ENCODE measurements at places on chromosomes 12 and 14. TPM values are rescaled to one million over a fixed set of nuclear protein-coding genes. Genes with fewer than 3 reads are reported as not detected.

- no peak for DNase-seq
These were observed 32.7 kb downstream of the DAD1 start for GRCh38 chr14:22556021-22556989.

DNA sequence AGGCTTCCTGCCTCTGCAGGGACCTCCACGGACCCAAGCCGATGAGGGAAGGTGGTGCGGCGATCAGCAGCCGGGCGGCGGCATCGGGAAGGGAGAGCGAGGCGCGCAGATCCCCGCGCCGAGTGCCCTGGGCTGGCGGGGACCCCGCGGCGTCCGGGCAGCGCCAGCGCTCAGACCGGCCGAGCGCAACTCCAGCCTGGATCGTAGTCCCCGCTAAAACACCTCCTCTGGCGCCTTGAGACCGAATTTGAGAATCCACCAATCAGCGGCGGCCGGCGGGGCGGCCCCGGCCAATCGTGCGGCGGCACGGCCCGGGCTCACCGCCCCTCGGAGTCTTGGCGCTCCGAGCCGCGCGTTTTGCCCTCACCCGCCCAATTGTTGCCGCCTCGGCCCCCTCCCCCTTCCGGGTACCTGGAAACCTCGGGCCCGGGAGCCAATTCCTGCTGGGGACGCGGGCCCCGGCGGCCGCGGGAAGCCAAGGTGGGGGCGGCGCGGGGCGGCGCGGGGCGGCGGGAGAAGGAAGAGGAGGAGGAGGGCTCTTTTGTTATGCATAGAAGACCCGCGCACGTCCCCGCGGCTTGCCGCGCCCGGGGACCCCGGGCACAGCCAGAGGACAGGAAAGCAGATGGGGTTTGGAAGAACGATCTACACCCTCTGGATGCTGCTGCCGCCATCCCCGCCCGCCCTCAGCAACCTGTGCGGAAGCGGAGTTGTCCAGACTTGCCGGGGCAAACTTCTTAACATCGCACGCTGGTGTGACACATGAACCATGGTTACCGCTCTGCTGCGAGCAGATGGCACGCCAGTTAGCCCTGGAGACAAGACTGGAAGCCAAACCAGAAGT lies at the start of gene E2F7:
TSS of gene E2F7 (minus strand) at position 209 of the 844 bp plus-strand sequence. CDS start 934 bp downstream, outside the sequence.
- DNase-seq = peak; percentile 40

GRCh38 chr14:105881021-105881930 lies 354.9 kb downstream of the TMEM121 start:
- no peak for DNase-seq

- no peak for DNase-seq
These were observed 262.5 kb downstream of the FOXG1 start for GRCh38 chr14:29028973-29029582.

- DNase-seq = no peak
These were observed 72.0 kb upstream of the SEL1L start for GRCh38 chr14:81605660-81606059.

The GLT1D1 gene
- polyA plus RNA-seq = not detected

DNA sequence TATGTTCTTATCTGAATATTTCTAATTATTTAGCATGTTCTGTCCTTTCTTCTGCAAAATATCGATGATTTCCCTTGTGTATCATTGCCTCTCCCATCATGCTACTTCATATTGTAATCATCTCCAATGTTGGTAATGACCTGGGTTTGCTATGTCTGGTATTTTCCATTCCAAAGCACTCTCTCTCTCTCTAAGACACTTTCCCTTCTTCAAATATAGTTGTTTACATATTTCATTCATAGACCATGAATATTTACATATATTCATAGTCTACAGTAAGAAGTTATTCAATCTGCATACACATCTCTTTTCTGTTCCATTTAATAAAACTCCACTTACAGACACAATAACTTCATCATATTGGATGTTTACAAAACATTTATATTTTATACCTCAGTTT lies 1516.5 kb upstream of the FLRT2 start:
- no peak for DNase-seq

The HSPB8 gene
- 19.1 TPM for polyA plus RNA-seq

DNA sequence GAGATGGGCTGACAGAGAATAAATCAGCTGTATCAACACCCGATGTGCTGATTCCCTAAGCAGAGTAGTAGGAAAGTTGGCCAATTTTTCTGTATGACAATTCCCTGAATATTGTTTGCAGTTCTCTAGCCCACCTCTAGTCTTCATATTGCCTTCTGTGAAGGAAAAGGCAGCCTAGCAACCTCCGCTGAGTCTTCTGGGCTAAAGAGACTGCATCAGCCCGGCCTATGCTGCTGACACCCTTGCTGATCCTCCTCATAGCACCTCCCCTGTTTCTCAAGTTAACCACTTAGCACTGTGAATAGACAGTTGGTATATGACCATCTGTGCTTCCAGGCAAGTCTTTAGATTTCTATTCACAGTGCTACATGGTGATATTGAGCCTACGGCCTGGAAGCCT lies 161.1 kb upstream of the EGLN3 start:
- DNase-seq = no peak

- DNase-seq = no peak
These were observed 265.5 kb downstream of the ZFP36L1 start for GRCh38 chr14:68527329-68527851.
